NCI-H69 (cell line): ENCODE measurements at places on chromosomes 2 and 18.
A peak's percentile ranks its signal among the peaks of the same experiment; 100 is the strongest.

GRCh38 chr2:189514104-189514503 lies 66.5 kb downstream of the SLC40A1 start:
- DNase-seq = no peak

DNA sequence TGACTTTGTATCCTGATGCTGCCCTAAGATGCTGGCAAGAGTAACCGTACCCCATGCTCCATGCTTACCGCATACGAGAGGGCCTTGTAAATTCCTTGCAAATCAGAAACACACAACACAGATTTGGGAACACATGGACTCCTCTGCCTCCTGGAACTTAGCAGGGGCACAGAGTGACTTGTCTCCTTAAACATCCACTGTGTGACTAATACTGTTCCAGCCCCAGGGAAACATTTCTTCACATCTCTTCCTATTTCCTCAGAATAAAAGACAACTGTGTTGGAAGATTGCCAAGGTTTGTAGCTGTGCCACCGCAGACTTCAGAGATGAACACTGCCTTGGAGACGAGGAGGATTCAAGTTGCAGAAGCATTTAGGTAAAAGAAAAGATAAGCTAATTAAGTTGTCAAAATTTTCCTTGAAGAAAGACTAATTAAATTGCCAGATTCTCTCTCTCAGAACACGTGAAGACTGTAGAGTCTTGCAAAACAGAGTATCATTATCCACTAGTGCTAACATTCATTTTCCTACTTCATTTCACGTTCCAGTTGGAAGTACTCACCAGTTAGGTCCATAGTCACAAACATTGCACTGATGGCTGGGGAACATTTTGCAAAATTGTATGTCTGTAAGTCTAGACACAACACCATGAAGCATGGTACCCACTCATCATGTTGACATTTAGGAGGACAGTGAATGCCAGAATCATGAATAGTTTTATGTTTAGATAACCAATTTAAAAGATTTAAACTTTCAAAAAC lies 188.8 kb downstream of the TSN start:
- peak; percentile 54 for DNase-seq

GRCh38 chr2:30867385-30867784 lies 60.1 kb upstream of the CAPN13 start:
- DNase-seq = no peak

DNA sequence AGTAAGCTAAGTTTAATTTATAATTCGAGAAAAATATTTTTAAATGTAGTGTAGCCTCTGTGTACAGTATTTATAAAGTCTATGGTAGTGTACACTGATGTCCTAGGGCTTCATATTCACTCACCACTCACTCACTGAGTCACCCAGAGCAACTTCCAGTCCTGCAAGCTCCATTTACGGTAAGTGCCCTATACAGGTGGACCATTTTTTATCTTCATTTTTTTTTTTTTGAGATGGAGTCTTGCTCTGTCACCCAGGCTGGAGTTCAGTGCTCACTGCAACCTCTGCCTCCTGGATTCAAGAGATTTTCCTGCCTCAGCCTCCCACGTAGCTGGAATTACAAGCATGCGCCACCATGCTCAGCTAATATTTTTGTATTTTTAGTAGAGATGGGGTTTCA lies 104.2 kb downstream of the PDCL3 start:
- no peak for DNase-seq

DNA sequence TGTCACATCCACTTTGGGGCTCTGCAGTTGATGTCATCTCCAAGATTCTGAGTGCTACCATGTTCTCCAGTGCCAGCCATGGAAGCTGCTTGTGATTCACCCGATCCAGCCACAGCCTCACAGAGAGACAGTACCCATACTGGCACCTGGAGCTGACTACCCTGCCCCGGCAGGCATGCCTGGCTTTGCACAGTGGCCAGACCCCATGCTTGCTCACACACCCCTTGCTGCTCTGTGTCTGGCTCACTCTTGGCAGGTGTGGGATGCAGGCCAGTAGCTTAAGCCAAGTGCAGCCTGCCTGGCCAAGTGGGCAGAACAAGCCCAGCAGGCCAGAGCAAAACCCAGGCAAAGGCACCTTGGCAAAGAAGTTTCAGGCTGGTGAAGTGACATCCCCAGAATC lies 828.4 kb upstream of the VRK2 start:
- no peak for DNase-seq

DNA sequence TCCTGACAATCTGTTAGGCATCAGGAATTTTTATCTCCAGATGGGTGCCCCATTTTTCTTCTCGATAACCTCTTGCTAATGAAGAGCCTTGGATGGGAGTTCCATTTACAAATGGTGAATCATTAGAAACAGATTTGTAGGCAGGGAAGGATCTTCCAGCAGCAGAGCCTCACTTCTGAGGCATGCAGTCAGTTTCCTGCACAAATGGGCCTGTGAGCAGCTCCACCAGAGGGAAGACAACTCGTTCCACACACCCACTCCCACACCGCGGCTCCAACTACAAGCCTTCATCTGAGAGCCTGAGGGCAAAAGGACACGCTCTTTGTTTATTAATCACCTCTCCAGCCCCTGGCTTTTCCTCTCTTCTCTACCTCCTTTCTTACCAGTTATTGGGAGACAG lies 108.5 kb downstream of the CTAGE1 start:
- no peak for DNase-seq

- no peak for DNase-seq
Measured at GRCh38 chr2:126638746-126639145, 17.2 kb upstream of the GYPC start.

GRCh38 chr2:203418271-203418670 lies 90.1 kb downstream of the ABI2 start:
- no peak for DNase-seq

- no peak for DNase-seq
Measured at GRCh38 chr2:169172151-169172735, 102.9 kb downstream of the DHRS9 start.

GRCh38 chr2:64400733-64401528 lies 53.0 kb upstream of the LGALSL start:
- no peak for DNase-seq

- DNase-seq = no peak
Measured at GRCh38 chr2:154941379-154941778, 242.9 kb downstream of the KCNJ3 start.

- DNase-seq = no peak
Measured at GRCh38 chr18:10682368-10682714, 156.5 kb downstream of the NAPG start.

DNA sequence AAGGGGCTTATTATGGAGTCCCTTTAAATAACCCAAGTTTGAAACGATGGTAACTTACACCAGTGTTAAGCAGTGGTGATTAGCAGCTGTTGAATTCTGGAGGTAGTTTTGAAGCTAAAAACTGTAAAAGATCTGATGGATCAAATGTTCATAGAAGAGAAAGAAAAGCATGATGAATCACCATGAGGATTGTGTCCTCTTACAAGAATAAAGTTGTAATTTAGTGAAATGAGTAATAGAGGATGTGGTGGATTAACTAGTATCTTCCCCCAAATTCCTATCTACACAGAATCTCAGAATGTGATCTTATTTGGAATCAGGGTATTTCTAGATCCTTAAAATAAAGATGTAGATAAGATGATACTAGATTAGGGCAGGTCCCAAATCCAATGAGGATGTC lies 1138.2 kb upstream of the TMEFF2 start:
- DNase-seq = no peak

DNA sequence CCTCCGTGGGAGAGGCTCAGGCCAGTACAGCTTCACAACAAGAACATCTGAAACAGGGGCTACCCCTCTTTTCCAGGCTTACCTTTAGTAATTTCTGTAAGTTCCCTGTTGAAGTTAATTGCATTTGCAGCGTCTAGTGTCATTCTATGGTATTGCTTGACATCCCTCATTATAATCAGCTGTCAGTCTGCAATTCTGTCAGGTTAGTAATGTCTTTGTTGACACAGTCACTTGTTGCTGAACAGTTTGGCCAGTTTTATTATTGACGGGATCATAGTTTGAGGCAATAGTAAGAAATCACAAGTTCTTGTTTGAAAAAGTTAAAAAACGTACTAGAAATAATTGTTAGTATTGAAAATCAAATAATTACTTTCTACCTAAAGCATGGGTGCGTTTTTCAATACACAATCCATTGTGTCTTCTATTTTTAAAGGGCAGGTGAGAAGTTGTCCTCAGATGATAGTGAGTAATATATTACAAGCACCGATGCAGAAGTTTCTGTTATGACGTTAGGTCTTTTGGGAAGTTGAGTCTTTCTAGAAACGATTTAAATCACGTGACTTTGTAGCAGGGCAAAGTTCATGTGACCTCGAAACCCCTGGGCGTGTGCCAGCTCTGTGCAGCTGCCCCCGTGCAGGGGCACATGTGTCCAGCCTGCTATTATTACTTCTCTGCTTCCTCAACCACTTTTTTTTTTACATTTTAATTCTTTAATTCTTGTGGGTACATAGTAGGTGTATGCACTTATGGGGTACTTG lies 49.5 kb upstream of the MBP start:
- DNase-seq = no peak

DNA sequence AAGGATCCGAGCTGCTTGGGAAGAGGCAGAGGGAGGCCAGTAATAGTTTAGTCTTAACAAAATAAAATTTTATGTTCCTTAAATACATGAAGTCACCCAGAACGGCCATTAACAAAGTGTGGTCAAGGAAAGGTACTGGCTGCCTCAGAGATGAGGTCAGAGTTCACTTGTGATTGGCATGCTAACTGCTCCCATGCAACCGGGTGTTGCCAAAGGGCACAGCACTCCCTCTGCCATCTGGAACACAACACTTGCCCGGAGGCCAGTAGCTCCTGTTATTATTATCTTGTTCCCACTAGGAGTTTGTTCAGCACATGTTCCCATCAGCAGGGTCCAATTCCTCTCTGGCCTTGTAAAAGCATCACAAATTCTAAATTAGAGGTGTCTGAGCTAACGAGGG lies 207.0 kb downstream of the CYP26B1 start:
- peak; percentile 77 for DNase-seq

GRCh38 chr2:120641366-120641771 lies 94.3 kb upstream of the GLI2 start:
- DNase-seq = no peak

DNA sequence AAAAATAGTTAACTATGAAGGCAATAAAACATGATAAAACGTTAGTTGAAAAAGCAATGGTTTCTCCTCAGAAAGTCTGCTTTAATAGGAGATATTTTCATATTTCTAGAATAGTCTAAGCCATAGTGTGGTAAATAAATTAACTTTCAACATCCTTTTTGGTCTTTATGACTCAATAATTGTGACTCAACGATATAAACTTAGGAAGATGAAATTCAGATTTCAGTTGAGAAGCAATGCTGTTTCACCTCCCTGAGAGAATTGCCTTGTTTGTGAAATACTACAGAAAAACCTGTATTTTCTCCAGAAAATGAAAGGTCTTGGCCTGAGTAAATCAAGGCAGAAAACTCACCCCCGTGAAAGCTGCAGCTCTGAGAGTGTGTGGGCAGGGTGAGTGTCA lies 166.9 kb downstream of the ETAA1 start:
- no peak for DNase-seq

- peak; percentile 61 for DNase-seq
Measured at GRCh38 chr2:64751286-64752260, 97.9 kb upstream of the SERTAD2 start.

DNA sequence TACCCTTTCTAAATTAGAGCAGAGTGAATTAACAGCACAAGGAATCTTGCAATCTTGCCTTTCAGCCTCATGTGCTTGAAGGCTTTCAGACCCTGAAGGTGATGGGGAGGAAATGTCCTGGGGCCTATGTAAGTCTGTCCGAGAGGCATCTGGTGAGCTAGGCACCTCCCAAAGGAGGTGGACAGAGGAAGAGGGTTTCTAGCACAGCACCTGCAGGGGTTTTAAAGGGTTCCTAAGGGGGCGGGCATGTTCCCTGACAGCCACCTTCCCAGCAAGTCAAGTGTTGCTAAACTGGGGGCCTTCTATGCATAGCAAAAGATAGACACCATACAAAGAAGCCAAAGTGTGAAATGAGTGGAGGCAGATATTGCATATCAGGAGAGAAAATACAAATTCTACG lies 88.5 kb downstream of the CDH2 start:
- no peak for DNase-seq

GRCh38 chr2:135635212-135635835 lies 104.0 kb downstream of the R3HDM1 start:
- DNase-seq = no peak

GRCh38 chr2:147327613-147328012 lies 517.2 kb upstream of the ACVR2A start:
- no peak for DNase-seq

DNA sequence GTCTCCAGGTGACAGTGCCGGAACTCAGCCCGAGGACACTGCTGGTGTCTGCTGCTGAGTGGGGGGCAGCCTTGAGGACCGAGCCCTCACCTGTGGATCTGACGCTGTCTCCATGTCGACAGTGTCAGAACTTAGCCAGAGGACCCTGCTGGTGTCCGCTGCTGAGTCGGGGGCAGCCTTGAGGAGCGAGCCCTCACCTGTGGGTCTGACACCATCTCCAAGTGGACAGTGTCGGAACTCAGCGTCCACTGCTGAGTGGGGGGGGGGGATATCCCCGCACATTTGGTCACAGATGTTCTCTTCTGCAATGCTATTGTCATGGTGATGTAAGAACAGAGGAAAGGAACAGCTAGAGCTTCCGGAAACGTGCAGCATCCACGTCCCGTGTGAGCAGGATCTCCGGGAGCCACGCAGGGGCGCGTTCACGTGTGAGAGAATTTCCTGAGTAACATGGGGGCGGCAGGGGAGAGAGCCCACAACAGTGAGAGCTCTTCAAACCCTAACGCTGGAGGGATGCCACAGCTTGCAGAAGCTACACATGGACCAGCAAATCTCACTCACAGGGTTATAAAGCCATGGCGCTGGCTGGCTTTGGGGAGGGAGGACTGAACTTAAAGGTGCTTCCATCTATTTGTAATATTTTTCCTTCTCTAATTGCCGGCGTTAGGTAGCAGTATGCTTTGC lies 250.7 kb upstream of the SALL3 start:
- DNase-seq = no peak

GRCh38 chr2:126916744-126917143 lies 18.1 kb downstream of the TEX51 start:
- no peak for DNase-seq

- DNase-seq = no peak
Measured at GRCh38 chr2:162127422-162127821, 24.6 kb downstream of the GCG start.

GRCh38 chr2:201007584-201007998 lies 44.1 kb upstream of the ORC2 start:
- DNase-seq = peak; percentile 1

DNA sequence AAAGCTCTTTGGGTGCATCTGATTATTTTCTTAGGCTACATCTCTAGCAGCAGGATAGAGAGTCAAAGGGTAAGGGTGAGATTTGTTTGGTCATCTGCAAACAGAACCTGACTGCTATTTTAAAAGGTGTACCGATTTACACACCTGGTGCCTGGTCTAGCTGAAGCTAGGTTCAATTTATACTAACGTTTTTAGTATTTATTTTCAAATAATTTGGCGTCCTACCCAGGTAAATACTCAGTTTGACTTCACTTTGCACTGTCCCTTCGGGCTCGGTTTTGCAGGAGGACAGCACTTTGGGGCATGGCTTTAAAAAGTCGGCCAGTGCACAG lies 683 bp downstream of the PTRHD1 start:
- DNase-seq = peak; percentile 48

GRCh38 chr2:152067823-152068222 lies 31.0 kb downstream of the CACNB4 start:
- DNase-seq = no peak
